Fibroblast of skin of left quadriceps (primary cell): ENCODE measurements at places on chromosomes 6 and 20.

- no peak for DNase-seq
Observed at GRCh38 chr6:135600086-135600702, 102.7 kb upstream of the AHI1 start.

GRCh38 chr6:12504325-12504966 lies 212.1 kb upstream of the PHACTR1 start:
- DNase-seq = no peak

DNA sequence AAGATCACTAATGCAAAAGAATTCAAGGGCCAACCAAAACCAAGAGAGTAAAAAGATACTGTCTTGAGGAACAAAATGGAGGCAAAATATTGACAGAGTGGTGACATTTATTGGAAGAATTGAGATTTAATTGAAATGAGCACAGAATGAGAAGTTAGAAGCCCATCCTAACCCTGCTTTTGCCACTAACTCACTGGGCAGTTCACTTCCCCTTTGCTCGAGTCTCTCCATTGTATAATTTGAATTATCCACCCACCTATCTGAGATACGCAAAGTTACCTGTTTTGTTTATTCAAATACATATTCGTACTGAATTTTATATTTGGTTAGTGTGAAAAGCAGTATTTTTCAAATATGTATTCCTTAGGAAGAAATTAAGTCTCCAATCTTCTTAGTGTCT lies 204.5 kb upstream of the PRDM1 start:
- no peak for DNase-seq

DNA sequence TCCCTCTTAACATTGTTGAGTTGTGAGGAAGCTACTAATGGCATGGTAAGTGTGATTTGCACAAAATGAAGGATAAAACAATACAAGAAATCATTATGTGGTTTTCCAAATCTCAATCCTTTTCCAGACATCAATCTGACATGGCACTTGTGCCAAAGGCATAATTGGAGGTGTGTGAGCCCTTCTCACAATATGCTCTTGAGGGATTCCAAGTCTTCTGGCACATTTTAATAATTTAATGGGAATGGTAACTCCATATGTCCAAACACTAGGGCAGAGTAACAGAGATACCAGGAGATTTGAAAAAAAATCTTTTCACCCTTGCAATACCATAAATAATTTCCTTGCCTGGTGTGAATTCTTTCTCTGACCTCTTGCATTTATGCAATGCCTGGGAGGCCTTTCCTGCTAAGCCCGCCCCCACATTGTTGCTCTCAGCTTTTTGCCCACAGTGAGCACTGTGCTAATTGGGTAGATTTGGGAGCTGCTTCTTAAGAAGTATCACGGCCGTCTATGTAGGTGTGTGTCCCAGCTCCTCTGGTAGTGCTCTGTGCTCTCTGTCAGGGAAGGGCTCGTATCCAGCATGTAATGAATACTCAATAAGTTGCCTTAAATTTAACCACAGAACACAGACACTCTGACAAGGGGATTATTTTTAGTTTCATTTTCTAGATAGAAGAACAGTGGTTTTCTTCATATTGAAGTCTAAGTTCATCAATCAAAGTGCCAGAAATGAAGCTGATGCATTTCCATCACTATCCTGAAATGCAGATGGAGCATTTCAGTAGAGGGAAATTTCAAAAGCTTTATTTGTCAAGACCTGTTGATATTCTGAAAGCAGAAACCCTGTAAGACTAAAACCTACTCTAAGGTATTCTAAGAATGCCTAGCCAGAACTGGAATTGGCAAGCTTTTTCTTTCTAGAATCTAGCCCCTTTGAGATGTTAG lies 54.4 kb upstream of the CEP85L start:
- DNase-seq = peak; percentile 51

DNA sequence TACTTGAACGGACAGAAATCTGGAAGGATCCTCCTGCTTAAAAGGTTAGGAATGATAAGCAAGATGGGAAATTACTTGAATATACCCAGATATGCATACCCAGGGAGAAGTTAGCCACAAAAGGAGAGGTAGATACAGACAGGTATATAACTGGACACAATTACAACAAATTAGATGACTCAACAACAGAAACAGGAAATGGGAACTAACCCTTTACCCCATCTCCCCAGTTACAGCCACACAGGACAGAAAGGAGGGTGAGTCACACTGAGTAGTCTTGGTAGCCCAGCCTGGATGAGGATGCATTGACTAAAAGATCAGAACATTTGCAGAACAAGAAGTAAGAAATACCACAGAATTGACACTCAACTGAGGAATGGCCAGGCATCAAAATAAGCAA lies 61.2 kb downstream of the C6orf52 start:
- no peak for DNase-seq

DNA sequence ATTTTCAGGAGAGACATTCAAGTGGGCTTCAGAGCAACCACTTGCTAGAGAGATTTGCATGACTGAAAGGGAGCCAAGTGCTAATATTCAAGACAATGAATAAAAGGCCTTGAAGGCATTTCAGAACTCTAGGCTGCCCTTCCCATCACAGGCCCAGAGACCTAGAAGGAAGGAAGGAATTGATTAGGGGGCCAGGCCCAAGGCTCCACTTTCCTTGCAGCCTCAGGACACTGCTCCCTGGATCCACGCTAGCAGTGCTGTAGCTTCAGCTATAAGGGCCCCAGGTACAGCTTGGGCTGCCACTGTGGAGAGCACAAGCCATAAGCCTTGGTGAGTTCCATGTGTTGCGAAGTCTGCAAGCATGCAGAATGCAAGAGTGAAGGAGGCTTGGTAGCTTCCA lies 731.9 kb upstream of the FLRT3 start:
- no peak for DNase-seq

DNA sequence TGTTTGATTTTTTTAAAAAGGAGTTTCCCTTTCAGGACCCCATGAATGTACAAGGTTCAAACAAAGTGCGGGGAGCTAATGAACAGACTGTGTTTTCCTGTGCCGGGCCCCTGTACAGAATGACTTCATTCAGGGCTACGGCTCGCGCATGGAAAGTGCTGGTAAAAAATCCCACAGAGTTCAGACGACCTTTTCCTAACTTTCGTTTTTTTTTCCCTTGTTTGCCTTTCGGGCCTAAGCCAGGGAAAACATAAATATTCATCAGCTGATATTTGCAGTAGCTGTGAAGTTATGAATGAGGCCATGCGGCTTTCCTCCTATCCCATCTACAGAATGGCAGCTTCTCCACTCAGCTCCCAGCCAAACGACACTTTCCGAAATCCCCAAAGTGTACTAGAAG lies 74.0 kb downstream of the HAO1 start:
- no peak for DNase-seq

DNA sequence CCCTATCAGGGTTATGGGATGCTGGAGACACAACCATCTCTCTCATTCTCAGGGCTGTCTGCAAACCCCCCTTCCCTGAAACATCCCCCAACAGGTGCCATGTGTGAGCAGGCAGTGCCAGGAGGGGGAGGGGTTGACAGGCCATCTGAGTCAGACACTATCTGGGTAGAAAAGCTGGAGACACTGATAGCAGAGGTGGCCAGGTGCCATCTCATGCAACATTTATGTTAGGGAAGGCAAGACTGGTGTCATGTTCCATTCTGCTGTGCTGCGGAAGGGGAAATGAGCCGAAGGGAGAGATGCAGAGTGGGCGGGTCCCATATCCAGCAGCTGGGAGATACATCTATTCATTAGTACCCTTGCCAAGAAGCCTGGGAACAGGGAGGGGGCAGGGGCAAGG lies 3.5 kb downstream of the LHFPL5 start:
- no peak for DNase-seq

- DNase-seq = no peak
Observed at GRCh38 chr20:18394363-18394762, 72.5 kb downstream of the DZANK1 start.

DNA sequence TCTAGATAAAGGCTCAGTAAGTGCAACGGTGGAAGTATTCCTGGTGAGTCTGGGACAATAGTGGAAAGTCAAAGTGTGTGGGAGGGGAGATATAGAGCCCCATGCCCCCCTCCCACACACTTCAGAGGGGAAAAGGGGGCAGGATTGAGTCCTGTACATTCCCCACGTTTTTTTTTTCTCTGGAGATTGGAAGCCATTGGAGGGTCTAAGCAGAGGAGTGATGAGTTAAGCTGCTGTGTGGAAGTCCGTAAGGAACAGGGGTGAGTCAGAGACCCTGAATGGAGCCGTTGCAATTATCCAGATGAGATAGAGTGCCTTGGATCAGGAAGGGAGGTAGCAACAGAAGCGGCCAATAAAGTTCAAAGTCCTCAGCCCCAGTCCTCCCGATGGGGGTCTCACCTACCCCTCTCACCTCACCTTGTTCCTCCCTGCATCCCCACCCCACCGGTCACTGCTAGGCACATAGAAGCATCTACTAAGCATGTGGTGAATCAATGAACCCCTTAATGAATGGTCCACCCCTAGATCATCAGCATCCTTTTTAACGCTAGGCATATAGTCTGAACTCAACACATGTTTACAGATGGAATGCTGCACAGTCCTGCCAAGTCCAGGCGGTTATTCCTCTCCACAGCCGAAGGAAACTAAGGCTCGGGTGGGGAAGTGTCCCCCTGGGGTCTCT lies 662 bp upstream of the SLC9A8 start:
- DNase-seq = no peak

- no peak for DNase-seq
Observed at GRCh38 chr6:24763578-24763977, 11.2 kb upstream of the GMNN start.

- no peak for DNase-seq
Observed at GRCh38 chr6:5119090-5119951, 34.2 kb downstream of the PPP1R3G start.

DNA sequence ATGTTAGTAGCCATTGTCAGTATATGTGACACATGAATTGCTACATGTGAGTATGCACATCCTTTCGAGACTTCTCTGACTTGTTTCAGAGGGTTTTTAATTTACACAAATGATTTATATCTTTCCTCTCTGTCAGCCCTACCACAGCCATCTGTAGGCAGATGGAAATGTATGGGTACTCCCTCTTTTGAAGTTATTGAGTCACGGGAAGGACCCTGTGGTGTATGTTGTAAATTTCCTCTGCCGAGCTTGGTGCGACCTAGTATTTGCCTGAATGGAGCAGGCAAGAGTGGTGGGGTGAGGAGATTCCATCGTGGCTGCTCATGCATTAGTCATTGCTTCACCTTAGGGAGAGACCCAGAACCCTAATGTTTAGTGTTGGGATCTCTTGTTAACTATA lies 171.9 kb downstream of the JARID2 start:
- DNase-seq = peak; percentile 60

DNA sequence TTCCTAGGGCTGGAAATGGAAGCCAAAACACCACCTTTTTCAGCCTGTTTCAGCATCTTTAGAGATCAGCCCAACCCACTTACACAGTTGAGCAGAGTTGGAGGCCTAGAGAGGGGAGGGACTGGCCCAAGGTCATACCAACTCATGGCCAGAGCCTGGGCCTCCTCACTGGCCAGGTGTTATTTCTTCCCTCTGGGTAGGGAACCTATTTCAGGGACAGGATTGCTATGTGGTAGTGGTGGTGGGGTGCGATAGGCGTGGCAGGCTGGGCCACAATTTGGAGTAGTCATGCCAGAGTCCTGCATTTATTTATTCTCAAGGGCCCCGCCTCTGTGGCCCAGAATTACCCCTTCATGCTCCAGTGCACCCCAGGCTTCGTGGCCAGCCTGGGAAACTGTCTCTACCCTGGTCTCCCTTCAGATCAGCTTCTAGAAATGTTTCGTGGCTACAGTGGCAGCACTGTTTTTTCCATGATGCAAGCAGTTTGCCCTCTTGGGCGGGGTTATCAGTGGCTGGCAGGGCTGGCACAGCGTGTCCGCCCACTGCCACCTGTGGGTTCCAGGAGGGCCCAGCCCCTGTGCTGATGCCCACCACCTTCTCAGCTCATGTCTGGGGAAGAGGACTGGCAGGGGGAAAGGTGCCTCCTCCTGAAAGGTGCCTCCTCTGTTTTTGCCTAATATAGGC lies 6.2 kb downstream of the VEGFA start:
- no peak for DNase-seq

DNA sequence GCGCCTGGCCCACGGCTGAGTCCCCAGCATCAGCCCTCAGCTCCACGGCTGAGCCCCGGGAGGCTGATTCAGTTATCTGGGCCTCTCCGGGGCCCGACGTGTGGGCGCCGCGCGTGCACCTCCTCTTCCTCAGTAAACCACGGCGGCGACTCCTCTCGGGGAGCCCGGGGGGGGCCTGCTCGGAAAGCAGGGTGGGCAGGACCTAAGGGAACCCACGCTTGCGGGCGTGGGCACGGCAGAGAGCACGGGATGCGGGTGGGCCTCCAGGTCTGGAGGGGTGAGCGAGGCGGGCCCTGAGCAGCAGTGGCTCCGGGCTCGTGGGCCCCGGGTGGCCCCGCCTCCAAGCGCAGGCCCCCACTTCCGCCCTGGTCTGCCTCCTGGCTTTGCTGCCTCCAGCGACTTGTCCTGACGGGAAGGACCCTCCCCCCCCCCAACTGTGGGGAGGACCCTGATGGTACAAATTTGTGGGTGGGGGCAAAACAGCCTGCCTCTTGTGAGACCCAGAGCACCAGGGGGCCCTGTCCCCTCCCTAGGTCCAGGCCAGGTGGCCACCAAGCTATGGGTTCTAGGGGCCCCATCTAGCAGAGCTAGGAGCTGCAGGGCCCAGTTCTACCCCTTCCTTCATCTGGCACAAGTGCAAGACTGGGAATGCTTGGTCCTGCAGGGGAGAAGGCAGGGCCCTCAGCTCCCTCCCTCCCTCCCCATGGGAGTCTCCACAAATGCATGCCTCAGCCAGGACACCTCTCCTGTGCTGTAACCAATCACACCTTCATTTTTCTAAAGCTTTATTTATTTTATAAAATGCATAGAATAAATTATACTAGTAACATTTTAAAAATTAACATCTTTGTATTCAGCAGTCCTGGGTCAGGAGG lies 16.9 kb downstream of the UCKL1 start:
- DNase-seq = no peak

DNA sequence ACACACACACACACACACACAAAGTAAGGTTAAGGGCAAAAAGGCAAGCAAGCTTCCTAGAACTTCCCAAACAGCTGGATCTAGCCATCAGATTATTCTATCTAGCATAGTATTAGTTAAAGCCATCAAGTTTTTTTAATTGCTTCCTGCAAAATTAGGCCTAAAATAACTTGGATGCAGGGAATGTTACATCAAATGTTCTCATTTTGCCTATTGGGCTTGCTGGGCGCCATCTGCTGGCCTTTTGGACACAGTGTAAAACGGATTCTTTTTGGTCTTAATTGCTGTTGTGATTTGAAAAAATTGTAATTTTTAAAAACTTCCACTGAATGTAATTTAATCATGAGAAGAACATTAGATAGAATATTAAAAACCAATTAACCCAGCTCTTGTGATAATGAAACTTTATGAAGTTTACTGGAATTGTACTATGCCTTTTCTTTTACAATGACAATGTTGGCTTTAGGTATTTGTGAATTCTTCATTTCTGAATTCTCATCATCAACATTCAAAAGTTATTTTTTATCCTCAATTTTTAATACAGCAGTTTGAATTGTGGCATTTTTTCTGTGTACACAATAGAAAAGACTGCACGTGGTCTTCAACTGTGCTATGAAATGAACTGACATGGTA lies 6.8 kb downstream of the MKKS start:
- DNase-seq = peak; percentile 48

DNA sequence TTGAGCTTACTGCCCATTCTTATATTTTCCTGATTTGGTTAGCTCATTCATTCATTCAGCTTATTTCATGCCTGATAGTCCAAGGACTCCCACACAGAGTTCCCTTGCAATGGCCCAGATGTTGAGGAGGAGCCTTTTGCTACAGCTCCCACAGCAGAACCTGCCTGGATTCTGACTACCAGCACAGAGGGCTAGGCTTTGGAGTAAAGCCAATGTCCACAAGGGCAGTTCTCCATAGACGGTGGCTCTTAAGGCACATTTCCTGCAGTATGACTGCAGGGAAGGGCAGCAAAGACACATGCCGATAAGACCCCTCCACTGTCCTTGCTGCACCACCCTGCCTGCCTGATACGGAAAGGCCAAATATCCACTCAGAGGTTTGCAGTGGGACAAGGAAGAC lies 112.3 kb upstream of the SYNDIG1 start:
- DNase-seq = no peak
